Stimulated activated CD8-positive, alpha-beta memory T cell treated with anti-CD3 and anti-CD28 coated beads, Interleukin-2, amount 100 ng/mL, for 1 hour (primary cell): ENCODE measurements at places on chromosomes 6 and 20.

- no peak for DNase-seq
Observed at GRCh38 chr6:125379174-125379573, 77.4 kb upstream of the HDDC2 start.

GRCh38 chr6:41846666-41847237 lies 48.4 kb downstream of the USP49 start:
- no peak for DNase-seq

GRCh38 chr6:78883651-78884050 lies 16.3 kb downstream of the IRAK1BP1 start:
- DNase-seq, result no peak

DNA sequence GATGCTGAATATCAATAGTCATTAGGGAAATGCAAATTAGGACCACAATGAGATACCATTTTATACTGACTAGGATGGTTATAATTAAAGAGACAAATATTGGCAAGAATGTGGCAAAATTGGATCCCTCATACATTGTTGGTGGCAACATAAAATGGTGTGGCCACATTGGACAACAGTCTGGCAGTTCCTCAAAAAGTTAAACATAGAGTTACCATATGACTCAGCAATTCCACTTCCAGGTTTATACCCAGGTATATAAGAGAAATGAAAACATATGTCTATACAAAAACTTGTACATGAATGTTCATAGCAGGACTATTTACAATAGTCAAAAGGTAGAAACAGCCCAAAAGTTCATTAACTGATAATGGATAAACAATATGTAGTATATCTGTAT lies 2.0 kb upstream of the CRIP3 start:
- no peak for DNase-seq

- peak; percentile 65 for DNase-seq
Observed at GRCh38 chr6:43228951-43229802, at the start of gene DNPH1. Gene DNPH1 (minus strand): TSS chr6:43229481. CDS start chr6:43229456, 25 bp downstream.

- no peak for DNase-seq
Observed at GRCh38 chr6:10495029-10495428, 26.1 kb upstream of the GCNT2 start.

DNA sequence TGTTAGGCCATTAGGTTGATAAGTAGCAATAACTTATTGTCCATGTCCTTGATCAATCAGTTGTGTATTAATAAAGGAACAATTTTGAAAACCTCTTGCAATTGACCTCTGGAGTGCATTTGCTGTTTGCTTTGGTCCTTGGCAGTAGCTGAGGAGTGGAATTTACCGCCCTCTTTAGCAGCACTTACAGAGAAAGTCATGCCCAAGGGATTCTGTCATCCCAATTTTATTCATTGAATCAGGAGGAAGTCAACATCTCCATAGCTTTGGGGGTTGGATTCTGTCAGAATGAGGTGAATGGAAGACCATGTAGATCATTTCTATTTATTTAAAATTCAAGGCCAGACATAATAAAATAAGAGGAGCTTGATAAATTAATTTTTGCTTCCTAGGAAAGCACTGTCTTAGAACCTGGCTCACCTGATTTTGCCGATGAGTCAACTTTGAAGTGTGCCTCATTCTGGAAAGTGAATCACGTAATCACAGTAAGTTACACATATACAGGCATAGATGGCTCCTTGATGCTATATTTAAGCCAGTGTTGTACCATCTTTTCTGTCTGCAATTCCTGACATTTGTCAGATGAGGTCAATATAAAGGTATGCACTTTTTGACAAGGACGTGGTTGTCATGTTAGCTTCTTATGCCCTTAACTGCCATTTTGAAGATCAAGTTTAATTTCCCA lies 128.7 kb upstream of the MLIP start:
- DNase-seq, result no peak

DNA sequence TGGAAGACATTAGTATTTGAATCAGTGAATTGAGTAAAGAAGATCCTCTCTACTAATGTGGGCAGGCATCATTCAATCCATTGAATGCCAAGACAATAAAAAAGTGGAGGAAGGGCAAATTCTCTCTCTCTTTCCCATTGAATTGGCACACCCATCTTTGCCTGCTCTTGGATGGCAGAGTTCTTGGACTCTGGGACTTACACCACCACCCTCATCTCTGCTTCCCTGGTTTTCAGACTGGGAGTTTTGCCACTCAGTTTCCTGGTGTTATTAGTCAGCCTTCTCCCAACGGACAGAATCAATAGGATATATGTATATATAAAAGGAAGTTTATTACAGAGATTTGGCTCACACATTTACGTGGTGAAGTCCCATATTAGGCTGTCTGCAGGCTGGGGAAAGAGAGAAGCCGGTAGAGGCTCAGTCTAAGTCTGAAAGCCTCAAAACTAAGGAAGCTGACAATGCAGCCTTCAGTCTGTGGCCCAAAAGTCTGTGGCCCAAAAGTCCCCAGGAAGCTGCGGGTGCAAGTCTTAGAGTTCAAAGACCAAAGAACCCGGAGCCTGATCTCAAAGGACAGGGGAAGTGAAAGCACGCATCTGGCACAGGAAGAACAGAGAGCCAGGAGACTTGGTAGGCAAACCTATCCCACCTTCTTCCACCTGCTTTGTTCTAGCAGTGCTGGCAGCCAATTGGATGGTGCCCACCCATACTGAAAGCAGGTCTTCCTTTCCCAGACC lies 64.4 kb downstream of the SMPDL3A start:
- no peak for DNase-seq

DNA sequence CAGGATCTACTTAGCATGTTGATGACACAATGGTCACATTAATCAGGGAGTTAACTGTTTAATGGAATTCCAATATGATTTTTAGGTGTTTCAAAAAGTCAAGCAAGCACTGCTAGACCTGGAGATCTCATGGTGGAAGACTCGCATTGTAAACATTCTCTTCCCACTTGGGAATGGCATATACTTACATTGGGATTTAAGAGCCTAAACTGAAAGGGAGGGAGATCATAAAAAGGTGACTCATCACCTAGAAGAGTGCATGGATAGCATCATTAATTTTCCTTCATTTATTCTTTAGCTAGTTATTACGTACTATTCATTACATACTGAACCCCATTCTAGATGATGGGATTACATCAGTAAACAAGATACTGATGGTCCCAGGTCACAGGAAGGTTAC lies 185.4 kb downstream of the TASP1 start:
- DNase-seq, result no peak

- DNase-seq, result no peak
Observed at GRCh38 chr6:11788043-11788442, 9.4 kb upstream of the ADTRP start.

GRCh38 chr6:5379647-5380242 lies 118.4 kb downstream of the FARS2 start:
- no peak for DNase-seq

- no peak for DNase-seq
Observed at GRCh38 chr20:63979557-63980316, at the start of gene SAMD10. Gene SAMD10 (minus strand): TSS chr20:63979642. CDS start chr20:63979467, 175 bp downstream.

DNA sequence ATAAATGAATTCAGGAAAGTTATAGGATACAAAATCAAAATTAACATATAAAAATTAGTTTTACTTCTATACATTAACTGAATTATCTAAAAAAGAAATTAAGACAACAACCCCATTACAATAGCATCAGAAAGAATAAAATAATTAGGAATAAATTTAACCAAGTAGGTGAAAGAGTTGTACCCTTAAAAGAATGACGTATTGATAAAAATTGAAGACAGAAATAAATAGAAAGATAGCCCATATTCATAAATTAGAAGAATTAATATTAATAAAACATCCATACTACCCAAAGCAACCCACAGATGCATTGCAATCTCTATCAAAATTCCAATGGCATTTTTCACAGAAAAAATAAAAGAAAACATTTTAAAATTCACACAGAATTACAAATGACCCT lies 242.8 kb downstream of the MMUT start:
- DNase-seq, result no peak

DNA sequence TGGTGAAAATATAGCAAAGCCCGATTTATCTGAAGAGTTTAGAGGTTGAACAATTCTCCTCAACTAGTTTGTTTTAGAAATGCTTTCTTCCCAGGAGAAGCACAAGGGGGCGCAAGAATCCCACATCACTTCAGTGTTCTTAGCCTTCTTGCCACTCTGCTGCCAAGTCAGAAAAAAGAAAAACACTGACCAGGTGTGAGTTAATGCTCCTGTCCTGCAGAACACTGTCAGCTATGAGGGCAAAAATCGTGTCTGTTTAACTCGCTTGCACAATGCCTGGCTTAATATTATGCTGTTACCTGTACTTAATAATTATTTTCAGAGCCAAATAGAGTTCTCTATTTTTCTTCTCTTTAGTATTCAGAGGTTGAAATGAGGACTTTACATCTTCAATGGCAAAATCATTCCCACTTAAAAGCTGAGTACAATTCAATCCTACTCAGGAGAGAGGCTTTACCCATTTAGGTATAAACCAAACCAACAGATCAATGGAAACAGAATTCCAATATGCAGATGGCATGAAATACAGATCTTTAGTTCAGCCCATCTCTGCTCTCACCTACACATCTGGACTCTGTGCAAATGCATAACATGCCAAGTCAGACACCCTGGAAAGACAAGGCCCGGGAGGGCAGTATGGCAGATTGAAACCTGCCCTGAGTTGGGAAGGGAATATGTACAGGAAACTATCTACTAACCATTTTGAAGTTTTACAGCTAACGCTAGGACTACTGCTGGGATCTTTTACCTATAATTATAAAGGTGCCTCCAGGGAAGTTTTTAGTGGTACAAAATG lies 71.4 kb upstream of the TULP1 start:
- peak; percentile 52 for DNase-seq
